Activated CD4-positive, alpha-beta T cell treated with anti-CD3 and anti-CD28 coated beads, Interleukin-2, amount 10 ng/mL, durations not matched to agents 7 days and 5 days (primary cell): ENCODE measurements at places on chromosomes 12 and 14. TPM values are rescaled to one million over a fixed set of nuclear protein-coding genes. Genes with fewer than 3 reads are reported as not detected.
A peak's percentile ranks its signal among the peaks of the same experiment; 100 is the strongest.

DNA sequence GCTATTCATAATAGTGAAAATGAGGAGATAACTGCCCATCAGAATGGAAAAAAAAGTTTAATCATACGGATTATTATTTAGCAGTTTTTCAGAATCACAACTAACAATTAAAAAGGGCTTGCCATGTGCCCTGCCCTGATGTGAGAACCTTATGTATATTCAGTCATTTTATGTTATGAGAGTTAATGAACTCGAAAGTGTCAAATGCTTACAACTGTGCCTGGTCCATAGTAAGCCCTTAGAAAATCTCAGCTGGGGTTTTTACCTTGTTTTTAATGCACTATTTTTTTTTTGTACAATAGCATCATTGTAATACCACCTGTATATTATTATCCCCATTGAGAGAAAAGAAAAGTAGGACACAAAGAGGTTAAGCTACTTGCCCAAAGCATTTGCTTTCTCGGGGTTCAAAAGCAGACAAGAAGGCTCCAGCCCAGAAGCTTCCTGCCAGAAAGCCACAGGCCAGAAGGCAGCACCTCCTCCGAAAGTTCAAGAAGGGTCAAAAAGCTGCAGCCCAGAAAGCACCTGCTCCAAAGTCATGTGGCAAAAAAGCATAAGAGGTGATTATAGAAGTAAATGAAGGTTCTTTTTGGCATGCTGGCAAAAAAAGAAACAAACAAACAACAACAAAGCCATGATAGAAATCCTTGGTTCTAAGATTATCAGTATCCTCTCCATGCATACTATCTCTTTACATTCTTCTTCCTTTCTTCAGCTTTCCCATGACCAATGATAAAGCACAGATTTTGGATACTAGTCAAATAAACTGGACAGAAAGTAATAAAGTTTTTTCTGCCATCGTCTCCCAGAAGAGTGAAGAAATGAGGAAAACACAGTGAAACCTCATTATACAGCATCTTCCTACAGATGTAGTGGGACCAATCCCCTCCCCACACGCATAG, 59.1 kb upstream of the NAP1L1 start:
- peak; percentile 52 for DNase-seq

GRCh38 chr12:21618566-21618965, 13.9 kb upstream of the GYS2 start:
- DNase-seq: peak; percentile 21

- no peak for DNase-seq
These were observed 3.4 kb upstream of the ATP2A2 start for GRCh38 chr12:110277530-110278254.

DNA sequence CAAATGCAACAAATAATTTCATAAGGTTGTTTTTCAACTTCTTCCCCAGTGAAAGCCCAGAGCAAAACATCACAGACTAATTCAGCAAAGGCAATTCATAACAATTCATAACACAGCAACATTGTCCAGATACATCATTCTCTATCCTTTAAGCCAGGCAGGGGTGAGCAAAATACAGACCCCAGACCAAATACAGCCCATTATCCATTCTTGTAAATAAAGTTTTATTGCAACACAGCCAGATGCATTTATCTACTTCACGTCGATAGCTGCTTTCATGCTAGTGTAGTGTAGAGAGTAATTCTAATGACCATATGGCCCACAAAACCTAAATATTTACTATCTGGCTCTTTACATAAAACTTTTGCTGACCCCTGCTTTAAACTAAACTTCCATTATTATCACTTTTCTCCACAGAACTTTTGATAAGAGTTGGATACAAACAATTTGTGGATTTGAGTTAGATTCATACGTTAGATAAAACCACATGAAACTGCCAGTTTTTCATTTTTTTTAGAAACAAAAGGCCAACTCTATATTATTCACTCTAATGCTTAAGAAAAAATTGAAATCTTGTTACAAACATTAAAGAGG, 174.4 kb downstream of the DUSP6 start:
- no peak for DNase-seq

DNA sequence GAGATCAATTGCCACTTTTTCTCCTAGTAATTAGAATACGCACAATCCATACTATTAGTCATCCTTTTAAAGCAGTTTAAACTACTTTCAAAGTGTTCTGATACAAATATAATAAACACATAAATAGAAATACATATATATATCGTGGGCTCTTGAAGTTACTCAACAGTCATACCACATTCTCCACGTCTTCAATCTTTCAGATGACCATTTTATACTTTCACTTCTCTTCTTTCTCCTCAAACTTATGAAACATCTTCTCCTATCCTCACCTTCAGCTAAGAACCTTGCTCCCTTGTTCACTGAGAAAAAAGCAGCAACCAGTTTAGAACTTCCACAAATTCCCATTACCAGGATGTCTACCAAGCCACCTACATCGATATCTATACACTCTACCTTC, 19.2 kb downstream of the CEP290 start:
- no peak for DNase-seq

DNA sequence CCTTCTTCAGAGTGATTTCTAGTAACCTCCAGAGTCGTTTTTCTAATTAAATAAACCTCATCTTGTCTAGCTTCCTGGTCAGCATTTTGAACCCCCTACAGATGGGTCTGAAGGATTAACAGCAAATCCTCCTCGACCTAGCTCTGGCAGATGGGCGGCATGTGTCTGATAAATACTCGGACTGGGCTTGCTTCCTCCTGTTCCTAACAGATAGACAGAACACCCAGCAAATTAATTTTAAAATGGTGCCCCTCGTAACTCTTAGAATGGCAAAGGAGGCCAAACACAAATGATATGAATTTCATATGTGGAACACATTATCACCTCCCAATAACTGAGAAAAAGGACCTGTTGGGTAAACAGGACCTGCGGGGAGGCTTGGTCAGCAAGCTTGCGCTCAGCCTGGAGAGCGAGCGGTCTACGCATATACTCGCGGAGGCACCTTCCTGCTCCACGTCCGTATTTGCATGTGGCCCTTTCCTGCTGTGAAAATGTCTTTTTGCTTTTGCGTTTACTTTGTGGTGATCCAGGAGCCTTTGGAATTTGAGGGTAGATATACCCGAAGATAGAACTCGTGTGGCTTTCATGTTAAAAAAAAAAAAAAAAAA, 79.6 kb downstream of the OTX2 start:
- DNase-seq: no peak

- DNase-seq: no peak
These were observed 84.8 kb downstream of the HELB start for GRCh38 chr12:66387117-66387516.

DNA sequence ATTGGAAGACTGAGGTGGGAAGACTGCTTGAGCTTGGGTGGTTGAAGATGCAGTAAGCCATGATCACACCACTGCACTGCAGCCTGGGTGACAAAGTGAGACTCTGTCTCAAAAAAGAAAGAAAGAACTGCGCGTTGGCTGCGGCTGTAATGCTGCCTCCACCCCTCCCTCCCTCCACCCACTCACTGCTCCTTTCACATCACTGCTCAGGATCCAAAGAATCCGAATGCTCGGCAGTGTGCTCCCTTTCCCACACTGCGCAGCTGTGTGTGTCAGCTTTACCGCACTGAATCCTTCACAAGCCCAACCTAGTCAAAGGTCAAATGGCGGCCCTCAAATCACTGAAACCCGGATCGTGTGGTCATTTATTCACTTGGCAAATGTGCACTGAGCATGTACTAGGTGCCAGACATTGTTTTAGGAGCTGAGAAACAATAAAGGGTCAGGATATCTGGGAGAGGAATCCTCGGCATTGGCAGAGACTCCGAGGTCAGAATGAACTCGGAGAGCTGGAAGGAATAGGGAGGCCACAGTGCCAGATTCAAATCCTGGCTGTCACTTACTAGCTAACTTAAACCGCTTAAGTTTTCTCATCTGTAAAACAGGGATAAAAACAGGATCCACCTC, 11.5 kb upstream of the TDRD9 start:
- DNase-seq: no peak

DNA sequence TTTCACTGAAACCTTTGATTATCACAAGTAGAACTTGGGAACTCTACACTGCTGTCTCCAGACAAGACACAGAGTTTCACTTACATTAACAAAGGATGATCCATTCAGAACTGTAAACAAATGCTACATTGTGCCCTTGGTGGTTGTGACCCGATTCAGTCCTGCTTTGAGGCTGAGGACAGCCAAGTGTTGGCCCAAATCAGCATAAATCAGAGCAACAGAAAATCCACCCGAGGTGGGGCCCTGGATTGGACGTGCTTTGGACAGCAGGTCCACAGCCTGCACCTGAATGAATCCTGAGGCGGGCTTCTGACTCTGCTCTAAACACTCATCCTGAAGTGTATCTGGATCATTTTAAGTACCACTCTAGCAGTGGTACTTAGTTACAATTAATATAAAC, 68.8 kb downstream of the PPP2R5C start:
- no peak for DNase-seq

GRCh38 chr12:75784591-75784990, 247.0 kb downstream of the PHLDA1 start:
- no peak for DNase-seq

GRCh38 chr14:20204721-20205120, 14.0 kb downstream of the OR11G2 start:
- DNase-seq: no peak

- DNase-seq: no peak
These were observed 78.1 kb downstream of the RPS29 start for GRCh38 chr14:49508124-49508523.

DNA sequence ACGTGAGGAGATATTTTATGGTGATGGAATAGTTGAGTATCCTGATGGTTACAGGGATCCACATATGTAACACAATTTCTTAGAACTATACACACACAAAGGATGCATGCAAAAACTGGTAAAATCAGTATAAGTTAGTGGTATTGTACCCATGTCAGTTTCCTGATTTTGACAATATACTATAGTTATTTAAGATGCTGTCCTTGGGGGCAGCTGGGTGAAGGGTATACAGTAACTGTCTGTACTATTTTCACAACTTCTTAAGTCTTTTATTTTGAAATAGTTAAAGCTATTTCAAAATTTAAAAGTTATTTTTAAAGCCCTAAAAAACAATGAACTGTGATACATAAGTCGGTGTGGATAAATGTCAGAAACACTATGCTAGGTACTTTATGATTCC, 24.5 kb upstream of the POLR3B start:
- no peak for DNase-seq

DNA sequence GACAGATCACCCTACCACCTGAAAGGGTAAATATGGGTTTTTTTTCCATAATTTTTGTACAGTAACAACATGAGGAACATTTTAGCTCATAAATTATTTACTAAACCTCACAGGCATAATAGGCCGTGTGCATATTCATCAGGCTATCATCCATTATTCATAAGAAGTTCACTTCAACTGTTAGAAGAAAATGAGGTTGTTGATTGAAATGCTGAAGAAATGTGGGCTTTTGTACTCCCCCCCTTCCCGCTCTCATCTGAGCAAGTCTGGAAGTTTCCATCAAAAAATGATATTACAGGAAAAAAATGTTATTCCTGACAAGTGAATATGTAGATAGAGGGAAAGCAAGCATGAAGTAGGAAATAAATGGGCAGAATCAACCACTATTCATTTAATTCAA, 7.9 kb upstream of the POU6F1 start:
- no peak for DNase-seq

DNA sequence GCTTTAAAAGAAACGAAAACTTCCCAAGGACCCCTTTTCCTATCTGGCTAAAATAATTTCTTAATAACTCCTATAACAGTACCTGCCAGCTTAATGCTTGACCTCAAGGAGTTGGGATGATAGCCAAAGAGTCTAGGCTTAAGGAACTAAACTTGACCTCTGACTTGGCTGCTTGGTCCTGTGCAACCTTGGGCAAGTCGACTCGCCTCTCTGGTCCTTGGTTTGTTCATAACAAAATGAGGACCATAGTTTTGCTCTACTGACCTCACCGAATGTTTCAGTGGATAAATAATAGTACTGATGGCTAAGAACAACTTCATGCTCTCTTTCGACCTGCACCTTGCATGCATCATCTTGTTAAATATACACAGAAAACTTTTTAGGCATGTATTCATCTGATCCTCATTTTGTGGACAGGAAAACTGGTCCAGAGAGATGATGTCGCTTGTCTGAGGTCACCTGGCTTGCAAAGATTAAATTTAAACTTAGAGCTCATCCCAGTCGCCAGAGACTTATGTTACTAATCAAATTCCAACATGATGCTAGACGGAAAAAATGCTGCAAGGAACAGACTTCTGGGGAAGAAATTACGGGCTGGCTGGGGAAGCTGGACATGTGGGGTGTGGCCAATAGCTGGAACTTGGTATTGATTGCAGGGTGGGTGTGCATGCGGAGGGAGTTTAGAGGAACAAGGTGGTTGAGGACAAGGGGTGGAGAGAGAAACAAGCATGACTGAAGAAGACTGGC, 38.0 kb upstream of the WSCD2 start:
- DNase-seq: no peak

- peak; percentile 76 for DNase-seq
These were observed 86.9 kb upstream of the TTC7B start for GRCh38 chr14:90903101-90903500.

GRCh38 chr12:25949343-25949742, 9.1 kb upstream of the RASSF8 start:
- no peak for DNase-seq

DNA sequence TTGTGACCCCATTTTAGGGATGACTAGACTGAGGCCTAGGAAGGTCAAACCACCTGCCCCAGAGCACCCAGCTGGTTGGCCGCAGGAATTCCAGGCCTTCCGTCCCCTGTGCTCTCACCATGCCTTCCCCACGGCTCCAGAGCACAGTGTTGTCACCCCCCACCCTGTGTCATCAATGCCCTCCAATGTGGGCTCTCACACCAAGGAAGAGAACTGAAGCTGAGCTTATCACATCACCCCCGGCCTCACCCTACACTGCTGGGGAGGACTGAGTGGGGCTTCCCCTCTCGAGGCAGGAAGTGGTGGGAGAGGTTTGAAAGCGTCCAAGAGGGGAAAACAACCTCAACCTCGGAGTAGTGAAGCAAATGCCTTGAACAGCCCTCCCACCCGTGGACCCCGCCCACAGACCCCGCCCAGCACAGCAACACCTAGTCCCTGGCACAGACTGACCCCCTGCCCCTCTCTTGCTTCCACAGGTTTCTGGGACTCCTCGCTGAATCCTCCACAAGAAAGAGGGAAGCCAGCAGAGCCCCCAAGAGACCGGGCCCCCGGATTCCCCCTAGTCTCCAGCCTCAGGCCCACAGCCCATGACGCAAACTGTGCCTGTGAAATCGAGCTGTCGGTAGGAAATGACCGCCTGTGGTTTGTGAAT, 97.2 kb downstream of the LGMN start:
- DNase-seq: peak; percentile 90

TMEM52B gene
- total RNA-seq: not detected

ERP27 gene
- 11.3 TPM for total RNA-seq

MUCL1 gene
- not detected for total RNA-seq

IKBIP gene
- 18.8 TPM for total RNA-seq

UBC gene
- 749 TPM for total RNA-seq

OTUB2 gene
- 2.4 TPM for total RNA-seq

CCDC38 gene
- total RNA-seq: not detected

PPP1R1A gene
- not detected for total RNA-seq

CLEC2A gene
- not detected for total RNA-seq
